Activated CD4-positive, alpha-beta T cell treated with anti-CD3 and anti-CD28 coated beads, Interleukin-2, amount 10 ng/mL, durations not matched to agents 24 days and 14 days (primary cell): ENCODE measurements at places on chromosomes 4 and X. TPM values are rescaled to one million over a fixed set of nuclear protein-coding genes. Genes with fewer than 3 reads are reported as not detected.
A peak's percentile ranks its signal among the peaks of the same experiment; 100 is the strongest.

DNA sequence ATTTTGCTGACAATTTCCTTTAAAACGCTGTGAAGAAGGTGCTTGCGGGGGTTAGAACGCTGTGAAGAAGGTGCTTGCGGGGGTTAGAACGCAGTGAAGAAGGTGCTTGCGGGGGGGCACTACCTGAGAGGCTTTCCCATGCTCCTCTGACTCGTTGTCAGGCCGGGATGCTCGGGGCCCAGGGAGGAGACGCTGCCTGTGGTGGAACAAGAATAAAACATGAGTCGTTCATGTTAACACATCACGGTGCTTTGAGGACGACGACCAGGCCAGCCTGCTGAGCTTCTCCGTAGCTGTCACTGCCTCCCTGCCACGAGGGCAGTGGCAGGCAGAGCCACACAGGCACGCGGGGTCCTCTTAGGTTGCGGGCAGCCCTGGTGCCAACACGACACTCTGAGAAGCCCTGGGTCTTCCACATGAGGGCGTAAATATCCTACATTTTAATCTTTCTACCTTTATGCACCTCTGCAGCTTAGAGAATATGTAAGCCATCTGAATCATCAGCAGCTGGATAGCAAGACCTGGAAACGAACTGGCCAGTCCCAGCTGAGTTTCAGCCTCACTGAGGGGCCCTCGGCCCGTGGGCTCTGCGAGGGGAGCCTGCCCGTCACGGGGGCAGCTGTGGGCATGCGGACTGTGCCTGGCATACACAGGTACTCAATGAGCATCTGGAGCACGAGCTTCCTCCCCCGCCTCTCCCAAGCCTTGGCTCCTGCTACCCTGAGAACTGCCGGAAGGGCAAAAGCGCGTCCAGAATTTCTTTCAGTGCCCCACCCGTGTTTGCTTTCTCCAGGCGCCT is 47.0 kb downstream of the FGFRL1 start:
- peaks cover 12% of the 10 kb centered on the region for H3K27me3 ChIP-seq
- no peak overlapping the region for H3K4me3 ChIP-seq
- no peak for DNase-seq

The CHIC2 gene
- 20.0 and 23.8 TPM in 2 replicates for total RNA-seq

The OPRPN gene
- not detected in 2 replicates for total RNA-seq

The SHROOM2 gene
- not detected in 2 replicates for total RNA-seq

- DNase-seq = no peak
- no peak overlapping the region for H3K4me3 ChIP-seq
- peaks cover 67% of the 10 kb centered on the region for H3K27me3 ChIP-seq
Measured at GRCh38 chr4:104493081-104493831, 1.4 kb downstream of the CXXC4 start.

The SH2D1A gene
- total RNA-seq = 51.7 and 53.9 TPM in 2 replicates

DNA sequence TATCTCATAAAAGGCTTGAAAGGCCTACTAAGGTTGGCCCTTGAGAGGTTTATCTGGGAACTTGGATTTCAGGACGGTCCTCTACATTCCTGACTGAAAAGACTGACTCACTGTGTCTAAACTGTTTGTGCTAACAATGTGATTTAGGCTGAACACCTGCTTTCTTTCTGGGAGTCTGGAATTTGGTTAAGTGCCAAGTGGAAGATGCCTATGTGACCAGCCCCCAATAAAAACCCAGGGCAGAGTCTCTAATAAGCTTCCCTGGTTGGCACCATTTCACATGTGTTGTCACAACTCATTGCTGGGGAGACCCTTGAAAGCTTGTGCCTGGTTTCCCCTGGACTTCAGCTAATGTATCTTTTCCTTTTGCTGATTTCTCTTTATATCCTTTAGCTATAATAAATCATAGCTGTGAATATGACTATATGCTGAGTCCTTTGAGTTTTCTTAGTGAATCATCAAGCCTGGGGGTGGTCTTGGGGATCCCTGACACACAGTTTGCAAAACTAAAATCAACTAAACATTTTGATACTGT is 55.1 kb downstream of the GPR82 start:
- no peak overlapping the region for H3K4me3 ChIP-seq
- no peaks in the 10 kb centered on the region for H3K27me3 ChIP-seq
- H3K36me3 ChIP-seq = peaks cover 2% of the 10 kb centered on the region
- no peaks in the 10 kb centered on the region for H3K4me1 ChIP-seq
- DNase-seq = no peak

The SSX4B gene
- total RNA-seq = not detected in 2 replicates

DNA sequence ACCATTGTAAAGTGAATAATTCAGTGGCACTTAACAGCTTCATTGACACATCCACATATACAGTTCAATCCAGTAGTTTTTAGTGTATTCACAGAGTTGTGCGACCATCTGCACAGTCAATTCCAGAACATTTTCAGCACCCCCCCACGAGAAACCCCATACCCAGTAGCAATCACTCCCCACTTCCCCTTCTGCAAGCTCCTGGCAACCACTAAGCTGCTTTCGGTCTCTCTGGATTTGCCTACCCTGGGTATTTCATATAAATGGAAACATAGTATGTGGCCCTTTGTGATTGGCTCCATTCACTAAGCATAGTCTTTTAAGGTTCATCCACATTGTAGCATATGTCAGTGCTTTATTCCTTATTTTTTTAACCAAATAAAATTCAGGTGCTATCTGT is 10.0 kb downstream of the MSL3 start:
- DNase-seq = peak; percentile 62
- no peak overlapping the region for H3K4me3 ChIP-seq
- peaks cover 41% of the 10 kb centered on the region for H3K4me1 ChIP-seq
- H3K36me3 ChIP-seq = peaks cover 55% of the 10 kb centered on the region
- H3K27me3 ChIP-seq = no peaks in the 10 kb centered on the region
- peak overlapping the region; percentile 68 for H3K27ac ChIP-seq

The XPNPEP2 gene
- 0.24 and 0.28 TPM in 2 replicates for total RNA-seq

The SSX4 gene
- total RNA-seq = not detected in 2 replicates

DNA sequence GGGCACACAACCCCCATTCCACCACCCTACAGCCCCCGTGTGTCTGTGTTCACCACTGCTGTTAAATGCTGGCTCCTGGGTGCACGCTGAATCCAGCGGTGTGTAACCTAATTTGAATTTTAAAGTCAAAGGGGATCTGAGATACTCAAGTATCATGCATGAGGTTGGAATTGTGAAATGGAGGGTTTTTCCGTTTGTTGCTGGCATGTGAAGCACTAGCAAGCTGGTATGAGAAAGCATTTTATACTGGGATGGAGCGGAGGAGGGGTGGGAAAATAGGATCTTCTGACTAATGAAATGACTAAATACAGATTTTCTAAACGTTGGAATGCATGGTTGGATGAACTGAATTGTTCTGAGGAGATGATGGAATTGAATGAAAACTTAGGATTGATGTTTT is 36.9 kb upstream of the FAT1 start:
- no peaks in the 10 kb centered on the region for H3K4me1 ChIP-seq
- H3K27ac ChIP-seq = no peak overlapping the region
- H3K4me3 ChIP-seq = no peak overlapping the region
- DNase-seq = no peak
- H3K36me3 ChIP-seq = no peaks in the 10 kb centered on the region

The PCDH11X gene
- not detected in 2 replicates for total RNA-seq

DNA sequence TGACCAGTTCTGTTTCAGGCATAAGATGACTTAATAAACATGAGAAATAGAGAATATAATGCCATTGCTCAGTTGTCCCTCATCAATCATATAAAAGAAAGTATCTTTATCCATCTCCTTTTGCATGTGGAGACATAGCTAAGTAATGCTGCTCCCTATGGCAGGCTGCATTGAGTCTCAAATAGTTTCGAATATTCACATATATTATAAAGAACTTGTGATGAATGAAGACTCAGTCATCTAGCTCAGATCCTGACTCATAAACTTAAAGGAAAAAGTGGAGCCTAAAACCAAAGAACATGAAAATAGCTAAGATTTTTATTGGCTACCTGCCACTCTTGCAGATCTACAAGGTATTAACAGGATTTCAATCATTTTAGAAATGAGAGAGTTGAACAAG is 11.7 kb upstream of the TLL1 start:
- H3K27ac ChIP-seq = no peak overlapping the region
- no peaks in the 10 kb centered on the region for H3K27me3 ChIP-seq
- no peaks in the 10 kb centered on the region for H3K36me3 ChIP-seq
- H3K4me1 ChIP-seq = no peaks in the 10 kb centered on the region
- no peak for DNase-seq

The CSAG3 gene
- 0.80 and 1.1 TPM in 2 replicates for total RNA-seq

The ERVMER34-1 gene
- 0.56 TPM in 1 of 2 replicates, not detected in the other for total RNA-seq

GRCh38 chr4:143025081-143025704 is 159.5 kb upstream of the USP38 start:
- H3K36me3 ChIP-seq = no peaks in the 10 kb centered on the region
- no peak overlapping the region for H3K27ac ChIP-seq
- peaks cover 6% of the 10 kb centered on the region for H3K27me3 ChIP-seq
- H3K4me3 ChIP-seq = no peak overlapping the region
- no peak for DNase-seq

- peaks cover 18% of the 10 kb centered on the region for H3K36me3 ChIP-seq
- DNase-seq = no peak
- peak overlapping the region; percentile 86 for H3K27ac ChIP-seq
- peaks cover 11% of the 10 kb centered on the region for H3K4me1 ChIP-seq
Measured at GRCh38 chrX:101430457-101431078, 22.5 kb downstream of the HNRNPH2 start.

- no peaks in the 10 kb centered on the region for H3K27me3 ChIP-seq
- H3K36me3 ChIP-seq = no peaks in the 10 kb centered on the region
- no peak overlapping the region for H3K27ac ChIP-seq
- no peak overlapping the region for H3K4me3 ChIP-seq
- peaks cover 7% of the 10 kb centered on the region for H3K4me1 ChIP-seq
Measured at GRCh38 chrX:38968344-38969216, 167.3 kb downstream of the MID1IP1 start.

GRCh38 chr4:1351854-1352566 is 5.0 kb downstream of the UVSSA start:
- H3K4me1 ChIP-seq = peaks cover 22% of the 10 kb centered on the region
- H3K27me3 ChIP-seq = no peaks in the 10 kb centered on the region
- peak; percentile 97 for DNase-seq
- H3K27ac ChIP-seq = peak overlapping the region; percentile 72
- peaks cover 11% of the 10 kb centered on the region for H3K36me3 ChIP-seq

The FRMPD3 gene
- not detected in 2 replicates for total RNA-seq

The PAGE2 gene
- total RNA-seq = not detected in 2 replicates

DNA sequence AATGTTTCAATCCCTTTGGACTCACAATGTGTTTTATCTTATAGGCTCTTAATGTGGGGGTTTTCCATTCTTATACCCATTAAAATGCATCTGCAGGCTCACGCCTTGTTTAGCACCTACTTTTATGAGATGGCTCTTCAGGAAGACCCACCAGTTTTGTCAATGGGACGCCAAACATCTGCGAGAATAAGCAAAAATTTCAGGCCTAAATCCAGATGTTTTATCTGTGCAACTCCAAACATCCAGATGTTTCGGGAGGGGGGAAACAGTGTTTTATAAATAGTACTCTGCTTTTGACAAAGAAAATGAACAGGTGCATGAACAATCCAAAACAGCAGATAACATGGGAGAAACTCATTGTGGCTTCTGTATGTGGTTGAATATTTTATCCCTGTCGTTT is 342.8 kb downstream of the DHX15 start:
- DNase-seq = no peak
- no peaks in the 10 kb centered on the region for H3K4me1 ChIP-seq
- H3K27ac ChIP-seq = no peak overlapping the region
- no peaks in the 10 kb centered on the region for H3K36me3 ChIP-seq
- H3K27me3 ChIP-seq = no peaks in the 10 kb centered on the region

DNA sequence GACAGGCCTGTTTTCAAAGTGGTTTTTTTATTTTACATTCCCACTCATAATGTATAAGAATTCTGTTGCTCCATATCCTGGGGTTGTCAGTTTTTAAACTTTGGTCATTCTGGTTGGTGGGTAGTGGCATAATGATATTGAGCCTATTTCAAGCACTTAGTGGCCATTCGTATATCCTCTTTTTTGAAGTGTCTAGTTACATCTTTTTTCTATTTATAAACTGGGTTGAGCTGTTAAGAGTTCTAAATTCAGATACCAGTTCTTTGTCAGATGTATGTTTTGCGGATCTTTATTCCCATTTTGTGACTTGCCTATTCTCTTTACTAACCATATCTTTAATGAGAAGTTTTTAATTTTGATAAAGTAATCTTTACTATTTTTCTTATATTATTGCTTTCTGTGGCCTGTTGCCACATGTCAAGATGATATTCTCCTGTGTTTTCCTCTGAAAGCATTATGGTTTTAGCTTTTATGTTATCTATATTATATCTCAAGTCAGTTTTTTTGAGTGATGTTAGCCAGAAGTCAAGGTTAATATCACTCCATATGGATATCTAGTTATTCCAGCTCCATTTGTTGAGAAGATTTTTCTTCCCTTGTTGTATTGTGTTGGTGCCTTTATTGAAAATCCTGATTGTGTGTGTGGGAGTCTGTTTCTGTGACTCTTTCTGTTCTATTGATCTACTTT is 110.9 kb downstream of the FHIP1A start:
- peaks cover 7% of the 10 kb centered on the region for H3K27me3 ChIP-seq
- H3K36me3 ChIP-seq = no peaks in the 10 kb centered on the region
- H3K4me3 ChIP-seq = no peak overlapping the region
- DNase-seq = no peak
- peaks cover 2% of the 10 kb centered on the region for H3K4me1 ChIP-seq
- no peak overlapping the region for H3K27ac ChIP-seq

DNA sequence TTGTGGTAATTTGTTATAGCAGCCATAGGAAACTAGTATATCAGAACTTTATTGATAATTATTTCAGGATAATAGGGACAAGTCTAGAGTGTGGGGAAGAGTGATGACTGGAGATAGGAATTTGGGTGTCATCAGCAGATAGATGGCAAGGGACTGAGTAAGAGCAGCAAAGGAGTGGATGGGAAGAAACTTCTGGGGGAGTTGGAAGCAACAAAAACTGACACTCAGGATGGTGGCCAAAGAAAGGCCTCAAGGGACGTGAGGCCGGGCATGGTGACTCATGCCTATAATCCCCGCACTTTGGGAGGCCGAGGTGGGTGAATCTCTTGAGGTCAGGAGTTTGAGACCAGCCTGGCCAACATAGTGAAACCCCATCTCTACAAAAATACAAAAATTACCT is 9.1 kb upstream of the SLC25A5 start:
- H3K4me3 ChIP-seq = no peak overlapping the region
- H3K27me3 ChIP-seq = no peaks in the 10 kb centered on the region
- no peaks in the 10 kb centered on the region for H3K36me3 ChIP-seq

DNA sequence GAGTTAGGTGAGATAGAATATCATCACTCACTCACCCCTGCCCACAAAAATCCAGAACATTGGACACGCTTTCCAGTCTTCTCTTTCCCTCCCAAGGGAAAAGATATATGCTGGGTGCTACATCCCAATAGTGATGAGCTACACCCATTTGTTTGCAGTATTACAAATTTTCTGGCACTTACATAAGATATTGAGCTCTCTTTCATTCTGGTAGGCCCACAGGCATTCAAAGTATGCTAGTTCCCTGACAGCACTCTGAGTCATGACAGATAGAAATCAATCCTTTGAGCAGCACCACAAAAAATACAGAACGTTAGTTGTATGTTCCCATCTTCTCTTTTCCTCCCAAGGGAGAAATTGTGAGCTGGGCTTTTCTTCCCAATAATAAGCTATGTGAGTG is 477.6 kb upstream of the GRID2 start:
- H3K27me3 ChIP-seq = no peaks in the 10 kb centered on the region
- H3K4me3 ChIP-seq = no peak overlapping the region
- H3K27ac ChIP-seq = no peak overlapping the region
- no peak for DNase-seq
- no peaks in the 10 kb centered on the region for H3K4me1 ChIP-seq

GRCh38 chr4:115213716-115214115 is 100.3 kb upstream of the NDST4 start:
- DNase-seq = no peak
- no peak overlapping the region for H3K27ac ChIP-seq
- no peaks in the 10 kb centered on the region for H3K27me3 ChIP-seq
- no peaks in the 10 kb centered on the region for H3K36me3 ChIP-seq
- H3K4me1 ChIP-seq = no peaks in the 10 kb centered on the region

The NXT2 gene
- 12.5 and 14.1 TPM in 2 replicates for total RNA-seq

The SUPT20HL1 gene
- not detected in 2 replicates for total RNA-seq
